Renal cortex interstitium (tissue), 15 donors: ENCODE measurements at places on chromosomes 12 and 14. TPM values are rescaled to one million over a fixed set of nuclear protein-coding genes. Genes with fewer than 3 reads are reported as not detected.

DNA sequence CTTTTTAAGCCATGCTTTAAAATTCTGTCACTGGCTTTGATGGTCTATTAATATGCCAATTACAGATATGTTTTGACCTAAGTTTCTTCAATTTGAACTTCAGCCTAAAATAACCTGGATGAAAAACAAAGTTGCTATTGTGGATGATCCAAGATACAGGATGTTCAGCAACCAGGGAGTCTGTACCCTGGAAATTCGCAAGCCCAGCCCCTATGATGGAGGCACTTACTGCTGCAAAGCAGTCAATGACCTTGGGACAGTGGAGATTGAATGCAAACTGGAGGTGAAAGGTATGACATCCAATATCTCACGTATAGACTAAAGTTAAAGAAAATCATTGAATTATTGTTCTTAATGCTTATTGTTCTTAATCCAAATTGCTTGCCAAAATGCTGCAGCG, 17.2 kb upstream of the CHPT1 start:
- DNase-seq = no peak

DNA sequence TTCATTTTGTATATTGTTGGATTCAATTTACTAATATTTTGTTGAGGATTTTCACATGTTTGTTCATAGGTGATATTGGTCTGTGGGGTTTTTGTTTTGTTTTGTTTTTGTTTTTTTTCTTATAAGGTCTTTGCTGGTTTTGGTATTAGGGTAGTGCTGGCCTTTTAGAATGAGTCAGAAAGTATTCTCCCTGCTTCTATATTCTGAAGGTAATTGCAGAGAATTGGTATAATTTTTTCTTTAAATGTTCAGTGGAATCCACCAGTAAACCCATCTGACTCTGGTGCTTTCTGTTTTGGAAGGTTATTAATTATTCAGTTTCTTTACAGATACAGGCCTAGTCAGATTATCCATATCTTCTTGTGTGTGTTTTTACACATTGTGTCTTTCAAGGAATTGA, 8.9 kb downstream of the TOGARAM1 start:
- DNase-seq = no peak

DNA sequence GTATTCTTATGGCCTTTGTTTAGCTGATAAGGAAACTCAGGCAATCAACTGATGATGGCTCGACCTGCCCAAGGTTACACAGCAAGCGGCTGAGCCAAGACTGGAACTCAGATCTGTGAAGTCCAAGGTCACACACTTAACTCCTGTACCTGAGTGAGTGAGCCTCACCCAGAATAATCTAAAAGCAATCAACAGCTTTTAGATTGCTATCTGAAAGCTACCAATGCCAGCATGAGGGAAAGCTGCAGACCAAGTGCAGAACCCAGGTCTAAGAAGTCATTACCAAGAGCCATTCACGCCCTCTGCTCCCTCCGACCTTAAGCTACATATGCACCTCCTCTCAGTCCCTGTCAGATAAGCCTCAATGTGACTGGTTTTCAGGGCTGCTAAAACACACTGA, 12.1 kb downstream of the APPL2 start:
- no peak for DNase-seq

The RBP5 gene
- polyA plus RNA-seq = 55.5 TPM
